COLO829 (cell line): ENCODE measurements at places on chromosomes 12 and 14.

GRCh38 chr12:27331927-27332324 lies 710 bp upstream of the BMAL2 start:
- no peak for DNase-seq

GRCh38 chr14:38070061-38070588 lies 137.6 kb upstream of the SSTR1 start:
- DNase-seq: no peak

DNA sequence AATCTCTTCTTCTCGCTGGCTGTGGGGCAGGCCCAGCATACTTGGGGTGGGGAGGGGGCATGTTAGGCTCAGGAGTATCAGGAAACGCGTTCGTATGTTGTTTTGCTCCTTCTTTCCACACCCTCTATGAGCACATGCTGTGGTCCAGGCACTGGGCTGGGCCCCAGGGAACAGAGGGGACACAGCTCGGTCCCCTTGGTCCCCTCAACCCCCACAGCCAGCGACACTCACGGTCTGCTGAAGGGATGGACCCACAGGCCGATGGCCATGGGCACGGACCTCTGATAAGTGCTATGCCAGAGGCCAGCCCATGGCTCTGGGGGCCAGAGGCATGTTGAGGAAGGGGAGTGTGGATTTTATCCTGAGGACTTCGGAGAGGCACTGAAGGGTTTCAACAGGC lies 6.2 kb downstream of the IFI27 start:
- no peak for DNase-seq

GRCh38 chr12:21054334-21054733 lies 76.7 kb upstream of the SLCO1B1 start:
- no peak for DNase-seq

GRCh38 chr14:76498976-76499375 lies 123.0 kb downstream of the ESRRB start:
- DNase-seq: no peak

- DNase-seq: no peak
These were observed 225.6 kb downstream of the VRK1 start for GRCh38 chr14:97022741-97023140.

GRCh38 chr12:20368651-20369304 lies 441 bp downstream of the PDE3A start:
- DNase-seq: no peak

GRCh38 chr12:2183556-2184541 lies 131.1 kb downstream of the CACNA1C start:
- DNase-seq: peak; percentile 8

DNA sequence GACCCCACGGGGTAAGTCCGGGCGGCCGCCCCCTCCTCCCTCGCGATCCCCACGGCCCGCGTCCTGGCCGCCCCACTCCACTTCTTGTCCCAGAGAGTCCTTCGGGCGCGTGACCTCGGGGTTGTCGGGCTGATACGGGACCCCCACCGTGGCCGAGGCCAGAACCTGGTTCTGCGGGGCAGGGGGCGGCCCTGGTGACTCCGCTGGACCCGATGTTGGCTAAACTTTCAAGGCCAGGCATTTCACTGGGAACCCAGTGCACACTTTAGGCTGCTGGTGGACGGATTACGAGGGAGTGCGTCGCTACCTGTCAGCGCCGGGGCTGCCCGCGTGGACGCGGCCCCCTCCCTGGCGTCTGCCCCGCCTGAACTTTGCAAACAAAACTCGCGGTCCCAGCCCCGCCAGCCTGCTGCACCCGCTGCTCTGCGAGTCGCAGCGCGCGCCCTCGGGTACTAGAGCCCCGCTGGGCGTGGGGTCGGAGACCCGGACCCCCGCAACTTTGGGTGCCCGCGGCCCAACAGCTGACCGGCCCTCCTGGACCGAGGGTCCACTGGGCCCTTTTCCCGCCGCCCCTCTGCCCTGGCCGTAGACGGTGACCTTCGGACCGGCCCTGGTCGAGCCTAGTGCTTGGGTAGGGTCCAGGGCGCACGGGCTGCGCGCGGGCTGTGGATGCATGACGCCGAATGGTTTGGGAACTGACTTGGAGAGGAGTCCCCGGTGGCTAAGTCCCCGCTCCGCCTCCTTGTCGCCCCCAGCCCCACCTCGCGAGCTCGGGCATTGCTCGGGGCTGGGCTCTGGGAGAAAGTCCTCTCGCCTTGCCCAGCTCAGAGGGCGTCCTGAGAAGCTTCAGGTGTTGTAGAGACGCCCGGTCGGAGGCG lies 624 bp downstream of the RIN3 start:
- no peak for DNase-seq

DNA sequence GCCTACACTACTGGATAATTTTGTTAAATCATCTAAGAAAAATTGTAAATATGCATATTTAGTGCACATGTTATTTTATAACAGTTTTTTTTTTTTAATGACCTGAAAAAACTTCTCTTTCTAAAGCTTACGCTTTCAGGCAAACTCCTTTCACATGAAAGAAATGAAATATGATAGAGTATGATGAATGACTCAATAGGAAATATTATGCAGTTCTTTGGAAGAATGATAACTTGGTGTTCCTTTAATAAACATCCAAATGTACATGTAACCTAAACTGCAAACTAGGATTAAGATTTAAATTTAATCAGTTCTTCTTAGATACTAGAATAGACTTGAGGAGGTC lies 136.6 kb downstream of the FGD4 start:
- no peak for DNase-seq

GRCh38 chr12:52278575-52279421 lies 4.4 kb downstream of the KRT86 start:
- peak; percentile 69 for DNase-seq

GRCh38 chr12:61765926-61766325 lies 494.3 kb upstream of the USP15 start:
- no peak for DNase-seq

GRCh38 chr12:19223018-19223417 lies 93.5 kb downstream of the PLEKHA5 start:
- DNase-seq: peak; percentile 47

- no peak for DNase-seq
These were observed 52.2 kb downstream of the NDUFA12 start for GRCh38 chr12:94951071-94951934.

GRCh38 chr12:93000026-93000425 lies 70.9 kb upstream of the EEA1 start:
- DNase-seq: no peak

DNA sequence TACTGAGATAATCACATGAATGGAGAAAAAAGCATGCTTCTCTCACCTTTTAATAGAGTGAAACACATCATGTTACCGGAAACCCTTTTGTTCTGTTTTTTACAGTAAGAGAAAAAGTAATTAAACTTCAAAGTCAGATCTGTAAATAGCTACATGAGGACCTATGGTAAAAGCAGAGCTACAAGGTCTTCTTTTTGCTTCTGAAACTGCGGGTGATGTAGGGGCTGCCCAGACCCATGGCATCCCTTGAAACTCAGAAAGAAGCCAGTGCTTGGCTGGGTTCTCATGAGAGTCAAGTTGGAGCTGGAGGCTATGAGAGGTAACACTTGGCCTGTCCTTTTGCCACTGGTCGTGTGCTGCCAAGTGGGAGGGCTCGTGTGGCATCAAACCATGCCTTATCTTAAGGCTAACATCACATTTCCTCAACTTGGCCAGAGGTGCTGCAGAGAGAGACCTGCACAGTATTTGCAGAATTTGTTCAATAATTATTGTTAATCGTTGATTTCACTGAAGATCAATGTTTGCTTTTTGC lies 47.6 kb downstream of the EML1 start:
- no peak for DNase-seq

- no peak for DNase-seq
These were observed 636.3 kb downstream of the DIO2 start for GRCh38 chr14:79575032-79575431.

GRCh38 chr14:32230695-32231280 lies 27.7 kb upstream of the RNU6-8 start:
- peak; percentile 7 for DNase-seq

DNA sequence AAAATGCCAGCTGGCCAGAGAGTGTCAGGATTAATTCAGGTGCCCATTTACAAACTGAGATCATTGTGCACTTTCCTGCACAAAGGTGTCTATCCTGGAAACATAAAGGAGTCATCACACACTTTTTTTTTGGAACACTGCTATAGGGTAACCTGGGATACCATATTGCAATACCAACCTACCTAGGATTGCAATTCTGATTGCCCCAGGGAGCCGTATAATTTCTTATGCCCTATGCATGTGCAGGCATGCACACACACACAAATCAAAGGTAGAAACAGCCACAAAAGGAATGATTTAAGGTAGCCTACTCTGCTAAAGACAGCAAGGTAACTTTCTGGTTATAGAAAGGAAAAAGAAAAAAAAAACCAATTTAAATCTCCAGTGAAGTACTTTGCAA lies 285.3 kb upstream of the KITLG start:
- DNase-seq: no peak

DNA sequence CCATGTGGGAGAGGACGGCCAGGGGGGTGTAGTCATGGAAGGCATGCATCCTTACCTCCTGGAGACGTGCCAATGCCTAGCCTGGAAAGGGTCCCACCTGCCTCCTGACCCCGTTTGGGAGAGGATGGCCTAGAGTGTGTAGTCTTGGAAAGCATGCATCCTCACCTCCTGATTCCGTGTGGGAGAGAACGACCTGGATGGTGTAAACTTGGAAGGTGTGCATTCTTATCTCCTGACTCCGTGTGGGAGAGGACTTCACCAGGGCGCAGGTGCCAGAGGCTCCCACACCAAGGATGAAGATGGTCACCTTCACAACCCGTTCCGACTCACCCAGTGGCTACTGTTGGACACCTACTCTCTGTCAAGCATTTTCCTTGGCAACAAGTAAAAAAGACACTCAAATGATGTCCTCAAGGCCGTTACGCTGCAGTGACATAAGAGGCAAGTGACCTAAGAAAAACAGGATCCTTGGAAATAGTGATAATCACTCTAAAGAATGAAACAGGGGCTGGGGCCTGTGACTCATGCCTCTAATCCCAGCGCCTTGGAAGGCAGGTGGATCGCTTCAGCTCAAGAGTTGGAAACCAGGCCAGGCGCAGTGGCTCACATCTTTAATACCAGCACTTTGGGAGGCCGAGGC lies 37.5 kb upstream of the FZD10 start:
- DNase-seq: no peak

DNA sequence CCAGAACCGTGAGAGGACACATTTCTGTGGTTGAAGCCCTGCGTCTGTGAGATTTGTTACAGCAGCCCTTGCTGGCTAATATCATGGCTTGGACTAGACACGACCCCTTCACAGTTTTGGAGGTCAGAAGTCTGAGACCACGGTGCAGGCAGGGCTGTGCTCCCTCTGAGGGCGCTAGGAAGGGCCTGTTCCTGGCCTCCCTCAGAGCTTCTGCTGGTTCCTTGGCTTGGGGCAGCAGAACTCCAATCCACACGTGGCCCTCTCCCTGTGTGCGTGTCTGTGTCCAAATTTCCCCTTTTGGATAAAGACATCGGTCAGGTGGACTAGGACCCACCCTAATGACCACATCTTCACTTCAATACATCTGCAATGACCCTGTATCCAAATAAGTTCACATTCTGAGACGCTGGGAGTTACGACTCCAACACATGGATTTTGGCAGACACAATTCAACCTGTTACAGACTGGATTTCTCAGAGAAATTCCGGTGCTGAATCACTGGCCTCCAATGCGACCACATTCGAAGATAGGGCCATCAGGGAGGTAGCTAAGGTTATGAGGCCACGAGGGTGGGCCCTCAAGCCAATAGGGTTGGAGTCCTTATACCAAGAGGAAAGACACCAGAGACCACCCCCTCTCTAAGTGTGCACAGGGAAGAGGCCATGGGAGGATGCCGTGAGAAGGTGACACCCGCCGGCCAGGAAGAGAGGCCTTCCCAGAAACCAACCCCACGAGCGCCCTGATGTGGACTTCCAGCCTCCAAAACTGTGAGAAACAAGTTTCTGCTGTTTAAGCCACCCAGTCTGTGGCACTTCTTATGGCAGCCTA lies 43.6 kb upstream of the PPP2R5C start:
- DNase-seq: no peak

GRCh38 chr14:72495668-72496067 lies 398.2 kb downstream of the DPF3 start:
- DNase-seq: no peak

- DNase-seq: no peak
These were observed 1.4 kb upstream of the ARHGDIB start for GRCh38 chr12:14962797-14963196.

- DNase-seq: peak; percentile 23
These were observed 502 bp downstream of the MPHOSPH9 start for GRCh38 chr12:123232472-123232806.

- DNase-seq: no peak
These were observed 132.2 kb upstream of the NUDT4 start for GRCh38 chr12:93245543-93245942.

DNA sequence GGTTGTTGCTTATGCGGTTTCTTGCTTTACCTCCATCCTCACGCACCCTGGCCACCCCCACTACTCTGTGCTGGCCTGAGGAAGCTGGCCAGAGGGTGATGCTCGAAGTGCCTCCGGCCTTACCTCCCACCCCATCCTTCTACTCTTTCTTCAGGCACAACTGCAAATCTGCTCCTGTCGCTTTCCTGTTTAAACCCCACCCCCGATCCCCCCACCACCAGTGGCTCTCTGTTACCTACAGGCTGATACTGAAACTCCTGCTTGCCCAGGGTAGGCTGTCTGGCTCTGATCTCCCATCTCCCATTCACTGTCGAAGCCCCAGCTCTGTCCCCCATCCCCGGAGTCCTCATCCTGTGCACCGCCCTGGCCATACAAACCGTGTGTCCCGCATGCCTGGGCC lies 111.5 kb downstream of the PRMT8 start:
- DNase-seq: no peak

- DNase-seq: no peak
These were observed 6.2 kb upstream of the KRT86 start for GRCh38 chr12:52268212-52268611.

DNA sequence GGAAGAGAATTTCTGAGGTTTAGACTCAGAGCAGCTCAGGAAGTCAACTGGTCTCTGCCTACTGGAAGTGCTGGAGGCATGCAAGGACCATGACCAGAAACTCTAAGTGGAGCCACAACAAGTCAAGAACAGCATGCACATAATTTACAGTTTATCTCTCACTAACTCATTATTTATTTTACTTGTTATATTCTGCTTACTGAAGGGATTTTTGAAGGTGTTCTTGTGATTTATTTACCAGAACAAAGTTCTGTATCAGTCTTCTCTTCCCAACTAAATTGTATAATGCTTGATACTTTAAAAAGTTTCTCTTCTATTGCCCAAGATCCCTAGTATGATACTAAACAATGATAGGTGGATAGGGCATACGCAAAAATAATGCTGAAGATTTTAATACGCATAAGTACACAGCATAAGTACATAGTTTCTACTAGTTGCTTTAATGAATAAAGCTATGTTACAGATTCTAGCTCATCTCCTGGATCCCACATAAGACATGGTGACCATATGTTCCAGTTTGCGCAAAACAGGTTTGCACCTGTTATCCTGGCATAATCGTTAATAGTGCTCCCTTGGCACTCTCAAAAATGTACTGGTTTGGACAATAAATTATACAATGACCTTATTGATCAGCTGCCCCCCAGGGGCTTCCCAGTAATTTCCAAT lies 11.6 kb upstream of the SPTB start:
- no peak for DNase-seq

- DNase-seq: no peak
These were observed 146.3 kb downstream of the CAND1 start for GRCh38 chr12:67415473-67415872.
